ENCODE measurements at places on chromosomes 5 and 9.

DNA sequence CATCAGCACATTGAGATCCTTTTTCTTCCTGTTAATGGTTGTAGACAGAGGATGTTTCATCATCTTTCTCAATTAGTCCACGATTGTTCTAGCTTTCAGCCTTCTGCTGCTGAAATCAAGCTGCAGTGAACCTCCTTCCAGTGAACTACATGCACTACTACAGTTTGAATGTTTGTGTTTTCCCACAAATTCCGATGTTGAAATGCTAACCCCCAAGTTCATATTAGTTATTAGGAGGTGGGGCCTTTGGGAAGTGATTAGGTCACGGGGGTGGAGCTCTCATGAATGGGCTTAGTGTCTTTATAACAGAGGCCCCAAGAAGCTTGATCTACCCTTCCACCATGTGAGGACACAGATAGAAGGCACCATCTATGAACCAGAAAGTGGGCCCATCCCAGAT, 32.9 kb downstream of the NSG2 start:
- DNase-seq = no peak

GRCh38 chr5:72015103-72015548, 92.1 kb upstream of the MAP1B start:
- DNase-seq = peak; percentile 20

GRCh38 chr9:96522366-96522765, 72.4 kb downstream of the HABP4 start:
- no peak for DNase-seq

- DNase-seq = no peak
These were observed 1.1 kb upstream of the ANXA2R start for GRCh38 chr5:43041110-43041668.

- no peak for DNase-seq
These were observed 167.1 kb upstream of the RAI14 start for GRCh38 chr5:34488984-34489383.

DNA sequence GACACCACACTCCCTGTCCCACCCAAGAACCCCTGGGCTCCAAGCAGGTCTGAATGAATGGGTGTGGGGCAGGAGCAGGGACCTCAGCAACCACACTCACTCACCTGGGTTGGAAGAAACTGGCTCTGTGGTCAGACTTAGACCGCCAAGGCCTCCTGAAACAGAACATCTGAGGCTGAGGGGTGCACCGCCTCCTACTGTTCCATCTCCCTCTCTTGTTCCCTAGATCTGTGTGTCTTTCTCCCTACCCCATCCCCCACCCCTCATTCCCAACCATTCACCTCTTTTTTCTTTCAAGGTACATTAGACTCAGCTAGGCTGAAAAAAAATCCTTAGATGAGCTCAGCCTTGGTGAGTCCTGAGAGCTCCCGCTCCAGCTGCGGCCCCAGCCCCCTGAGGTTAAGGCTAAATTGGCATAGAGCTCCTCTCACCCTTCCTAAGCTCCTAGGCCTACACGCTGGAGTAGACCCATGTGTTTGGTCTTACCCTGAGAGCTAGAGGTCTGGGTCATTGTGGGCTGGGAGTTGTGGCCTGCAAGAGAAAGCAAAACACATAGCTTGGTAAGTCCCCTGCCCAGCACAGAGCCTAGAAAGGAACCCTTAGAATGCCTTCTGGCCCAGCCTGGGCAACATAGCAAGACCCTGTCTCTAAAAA, 4.8 kb downstream of the ECSCR start:
- peak; percentile 61 for DNase-seq

DNA sequence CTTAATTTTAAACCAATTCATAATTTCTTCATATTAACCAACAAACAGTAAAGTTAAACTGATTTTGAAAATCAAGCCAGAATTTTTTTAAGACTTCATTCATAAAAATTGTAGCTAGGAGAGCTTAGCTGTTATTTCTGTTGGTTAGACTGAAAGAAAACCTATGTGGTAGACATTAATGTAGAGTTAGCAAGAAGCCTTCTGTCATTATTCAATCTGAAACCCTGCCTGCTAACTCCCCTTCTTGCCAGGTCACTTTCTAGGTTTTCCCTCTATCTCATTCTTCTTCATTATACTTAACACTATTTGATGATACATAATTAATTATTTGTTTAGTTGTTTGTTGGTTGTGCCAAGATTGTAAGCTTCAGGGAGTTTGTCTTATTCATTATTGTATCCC, 304.3 kb upstream of the MEF2C start:
- no peak for DNase-seq

DNA sequence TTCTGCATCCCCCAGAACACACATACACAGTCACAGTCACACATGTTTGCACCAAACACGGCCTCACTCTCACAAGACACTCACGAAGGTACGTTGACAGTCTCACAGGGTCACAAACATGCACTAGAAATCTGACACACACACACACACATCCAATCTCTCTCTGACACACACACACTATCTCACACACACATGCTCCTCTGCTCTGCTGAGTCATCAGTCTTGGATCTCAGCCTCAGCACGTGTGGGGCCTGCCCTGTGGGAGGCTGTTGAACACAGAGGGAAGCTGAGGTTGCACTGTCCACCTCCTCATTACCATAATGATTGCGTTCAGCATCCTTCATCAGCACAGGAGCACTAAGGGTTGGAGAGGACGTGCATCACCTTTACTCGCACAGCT, 188.8 kb downstream of the MTRR start:
- no peak for DNase-seq

GRCh38 chr9:118091226-118091625, 387.0 kb downstream of the TLR4 start:
- no peak for DNase-seq

GRCh38 chr5:34673463-34674125, 17.5 kb downstream of the RAI14 start:
- no peak for DNase-seq

- peak; percentile 16 for DNase-seq
These were observed 161.3 kb downstream of the ZNF608 start for GRCh38 chr5:124584991-124585715.

- no peak for DNase-seq
These were observed 382.7 kb downstream of the CDH12 start for GRCh38 chr5:22470408-22470807.

DNA sequence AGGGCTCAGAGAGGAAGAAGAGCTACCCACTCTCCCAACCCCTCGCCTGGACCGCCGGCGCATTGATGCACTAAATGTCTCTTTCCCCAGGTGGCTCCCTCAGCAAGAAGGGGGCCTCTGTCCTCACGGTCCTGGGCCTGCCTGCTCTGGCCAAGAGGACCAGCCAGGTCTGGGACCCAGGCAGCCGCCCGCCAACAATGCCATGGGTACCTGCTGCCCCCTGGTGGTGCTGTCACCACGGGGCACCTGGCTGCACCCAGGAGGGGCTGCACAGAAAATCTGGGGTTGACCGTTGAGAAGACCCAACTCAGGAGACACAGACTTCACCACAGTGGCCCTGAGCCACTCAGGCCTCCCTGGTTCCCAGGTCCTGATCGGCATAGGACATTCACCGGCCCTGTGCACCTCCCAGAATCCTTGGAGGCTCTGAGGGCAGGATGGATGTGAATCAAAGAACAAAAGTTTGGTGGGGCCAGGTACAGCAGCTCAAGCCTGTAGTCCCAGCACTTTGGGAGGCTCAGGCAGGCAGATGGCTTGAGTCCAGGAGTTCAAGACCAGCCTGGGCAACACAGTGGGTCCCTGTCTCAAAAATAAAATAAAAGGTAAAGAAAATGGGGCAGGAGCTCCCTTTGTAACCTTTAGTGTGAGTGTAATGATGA, 2.4 kb upstream of the VAV2 start:
- DNase-seq = peak; percentile 89

DNA sequence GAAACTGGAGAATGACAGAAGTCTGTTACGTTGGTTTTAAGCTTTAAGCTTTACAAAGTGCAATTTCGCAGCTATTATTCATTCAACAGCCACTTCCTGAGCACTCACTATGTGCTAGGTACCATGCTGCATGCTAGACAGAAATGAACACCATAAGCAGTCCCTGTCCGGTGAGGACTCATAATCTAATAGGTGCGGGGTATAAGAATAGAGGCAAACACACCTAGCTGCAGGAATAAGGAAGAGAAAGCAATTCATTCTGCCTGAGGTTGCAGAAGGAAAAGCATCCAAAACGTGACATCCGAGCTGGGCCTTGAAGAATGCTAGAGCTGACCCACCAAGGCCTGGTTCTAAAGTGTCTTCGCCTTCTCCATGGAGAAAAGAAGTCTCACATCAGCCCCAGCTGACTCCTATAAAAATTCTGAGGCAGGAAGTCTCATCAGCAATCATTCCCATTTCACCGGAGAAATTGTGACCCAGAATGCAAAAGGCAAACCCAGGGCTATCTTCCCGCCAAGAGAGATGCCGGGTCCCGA, 542 bp downstream of the FKBP15 start:
- no peak for DNase-seq

GRCh38 chr5:158899211-158899610, 200.5 kb downstream of the EBF1 start:
- no peak for DNase-seq

GRCh38 chr9:22379272-22379671, 67.4 kb upstream of the DMRTA1 start:
- no peak for DNase-seq

GRCh38 chr9:83336706-83337105, 201.5 kb downstream of the FRMD3 start:
- DNase-seq = no peak

GRCh38 chr5:41093803-41094202, 22.7 kb upstream of the MROH2B start:
- no peak for DNase-seq

- DNase-seq = no peak
These were observed 807.9 kb upstream of the NUDT12 start for GRCh38 chr5:104370523-104370922.
